Prostate gland (tissue), 2 donors: ENCODE measurements at places on chromosomes 1 and 21. TPM values are rescaled to one million over a fixed set of nuclear protein-coding genes. Genes with fewer than 3 reads are reported as not detected.

GBP7 gene
- total RNA-seq: not detected

DNA sequence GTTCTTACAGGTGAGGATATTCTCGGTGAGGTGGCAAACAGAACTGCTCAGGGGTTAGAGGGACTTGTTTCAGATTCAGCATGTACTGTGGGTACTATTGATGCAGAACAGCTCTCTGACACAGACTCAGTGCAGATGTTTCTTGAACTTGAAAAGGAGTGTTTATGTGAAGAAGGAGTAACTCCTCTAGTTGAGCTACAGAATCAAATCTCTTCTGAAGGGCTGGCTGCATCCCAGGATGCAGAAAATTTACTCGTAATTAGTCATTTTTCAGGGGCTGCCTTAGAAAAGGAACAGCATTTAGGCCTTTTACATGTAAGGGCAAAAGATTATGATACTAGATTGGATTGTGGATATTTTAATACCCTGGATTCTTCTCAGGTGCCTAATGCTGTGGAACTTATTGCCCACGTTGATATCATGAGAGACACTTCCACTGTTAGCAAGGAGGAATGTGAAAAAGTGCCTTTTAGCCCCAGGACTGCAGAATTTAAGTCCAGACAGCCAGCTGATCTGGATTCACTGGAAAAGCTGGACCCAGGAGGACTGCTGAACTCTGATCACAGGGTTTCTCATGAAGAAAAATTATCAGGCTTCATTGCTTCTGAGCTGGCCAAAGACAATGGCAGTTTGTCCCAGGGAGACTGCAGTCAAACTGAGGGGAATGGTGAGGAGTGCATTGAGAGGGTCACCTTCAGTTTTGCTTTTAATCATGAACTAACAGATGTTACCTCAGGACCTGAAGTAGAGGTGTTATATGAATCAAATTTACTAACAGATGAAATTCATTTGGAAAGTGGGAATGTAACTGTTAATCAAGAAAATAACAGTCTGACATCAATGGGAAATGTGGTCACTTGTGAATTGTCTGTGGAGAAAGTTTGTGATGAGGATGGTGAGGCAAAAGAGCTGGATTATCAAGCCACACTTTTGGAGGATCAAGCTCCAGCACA lies 79.6 kb upstream of the BMP8A start:
- no peak for DNase-seq
- H3K4me3 ChIP-seq: no peak overlapping the region
- no peaks in the 10 kb centered on the region for H3K27me3 ChIP-seq
- H3K27ac ChIP-seq: no peak overlapping the region

- H3K36me3 ChIP-seq: no peaks in the 10 kb centered on the region
- H3K4me3 ChIP-seq: no peak overlapping the region
- H3K27me3 ChIP-seq: no peaks in the 10 kb centered on the region
- no peak for DNase-seq
- no peak overlapping the region for H3K27ac ChIP-seq
- peaks cover 3% of the 10 kb centered on the region for H3K4me1 ChIP-seq
These were observed 60.0 kb downstream of the TCP10L start for GRCh38 chr21:32525282-32525681.

GRCh38 chr1:58390091-58390490 lies 156.4 kb downstream of the OMA1 start:
- H3K36me3 ChIP-seq: no peaks in the 10 kb centered on the region
- H3K27ac ChIP-seq: no peak overlapping the region
- DNase-seq: no peak
- H3K4me1 ChIP-seq: no peaks in the 10 kb centered on the region
- H3K27me3 ChIP-seq: no peaks in the 10 kb centered on the region

GRCh38 chr1:59976194-59977074 lies 49.9 kb upstream of the CYP2J2 start:
- peak; percentile 55 for DNase-seq
- no peaks in the 10 kb centered on the region for H3K27me3 ChIP-seq
- no peaks in the 10 kb centered on the region for H3K36me3 ChIP-seq
- no peak overlapping the region for H3K4me3 ChIP-seq
